LoVo (cell line): ENCODE measurements at places on chromosomes 3 and 15.

DNA sequence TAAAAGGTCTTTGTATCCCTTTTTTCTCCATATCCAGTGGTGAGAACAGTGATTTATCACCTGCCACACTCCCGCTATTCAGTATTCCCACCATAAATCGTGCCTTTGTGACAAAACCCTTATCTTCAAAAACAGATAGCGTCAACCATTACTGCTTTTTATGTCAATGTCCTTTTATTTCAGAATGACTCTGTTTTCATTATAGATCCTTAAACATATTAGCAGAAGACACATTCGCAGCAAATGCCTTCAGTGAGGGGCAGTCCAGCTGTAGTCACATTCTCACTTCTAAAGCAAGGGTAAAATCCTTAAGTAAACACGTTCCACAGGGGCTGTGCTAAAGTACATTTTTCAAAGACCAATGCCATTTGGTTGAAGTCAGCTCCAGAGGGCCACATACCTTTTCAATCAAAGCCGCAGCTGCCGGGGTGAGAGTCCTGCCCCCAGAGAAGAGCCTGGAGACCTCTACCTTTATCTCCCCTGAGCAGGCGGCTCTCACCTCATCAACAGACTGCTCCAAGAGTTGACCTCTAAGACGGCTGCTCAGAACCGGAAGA, 53.4 kb downstream of the PDZRN3 start:
- no peak for DNase-seq

- DNase-seq = no peak
Observed at GRCh38 chr3:145383416-145383815, 777.6 kb downstream of the PLOD2 start.

DNA sequence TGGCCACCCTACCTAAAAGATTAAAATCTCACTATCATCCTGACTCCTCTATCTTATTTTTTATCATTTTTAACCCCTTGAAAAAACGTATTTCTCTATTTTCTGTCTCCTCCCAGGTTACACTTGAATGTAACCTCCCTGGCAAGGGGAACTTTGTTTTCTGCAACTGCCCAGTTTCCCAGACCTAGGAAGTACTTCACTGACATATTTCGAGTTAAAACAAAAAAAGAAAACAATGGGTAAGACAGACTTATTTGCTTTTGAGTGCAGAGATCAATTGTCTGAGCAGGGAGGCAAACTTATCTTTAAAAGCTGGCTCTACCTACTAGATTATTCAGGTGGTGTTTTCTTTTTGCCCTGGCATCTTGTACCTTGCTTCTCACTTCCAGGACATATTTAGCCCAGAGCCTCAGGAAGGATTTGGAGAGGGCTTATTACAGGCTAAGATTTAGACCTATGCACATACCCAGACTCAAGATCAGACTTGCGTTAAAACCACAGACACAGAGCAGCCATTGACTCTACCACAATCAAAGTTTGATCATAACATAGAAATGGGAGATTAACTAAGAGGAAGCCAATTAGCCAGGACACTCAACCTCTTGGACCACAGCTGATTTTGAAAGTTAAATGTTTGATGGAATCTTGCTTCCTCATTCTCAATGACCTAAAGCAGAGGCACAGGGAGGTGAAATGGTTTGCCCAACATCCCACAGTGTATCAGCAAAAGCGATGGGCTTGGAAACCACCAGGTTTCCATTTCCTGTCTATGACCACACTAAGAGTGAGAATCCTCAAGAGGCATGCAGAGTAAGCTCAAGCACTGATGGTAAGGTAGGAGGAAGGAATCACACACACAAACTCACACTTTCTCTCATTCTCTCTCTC, 169.5 kb upstream of the THBS1 start:
- DNase-seq = no peak

- DNase-seq = no peak
Observed at GRCh38 chr15:98720577-98721565, 72.5 kb downstream of the IGF1R start.

DNA sequence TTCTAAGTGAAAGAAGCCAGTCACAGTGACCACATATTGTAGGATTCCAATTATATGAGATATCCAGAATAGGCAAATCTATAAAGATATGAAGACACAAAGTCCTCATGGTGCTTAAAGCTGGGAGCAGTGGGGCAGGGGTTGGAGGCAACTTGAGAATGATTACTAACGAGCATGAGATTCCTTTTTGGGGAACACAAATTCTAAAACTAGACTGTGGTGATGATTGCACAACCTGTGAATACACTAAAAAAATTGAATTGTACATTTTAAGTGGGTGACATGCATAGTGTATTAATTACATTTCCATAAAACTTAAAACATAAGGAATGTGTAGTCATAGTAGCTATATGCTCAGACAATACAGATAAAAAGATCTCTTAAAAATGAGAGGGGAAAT, 103.2 kb downstream of the DPH6 start:
- DNase-seq = no peak

- no peak for DNase-seq
Observed at GRCh38 chr15:61653110-61653509, 407.1 kb downstream of the VPS13C start.

- DNase-seq = peak; percentile 54
Observed at GRCh38 chr3:173395073-173395411, 2.5 kb upstream of the NLGN1 start.

DNA sequence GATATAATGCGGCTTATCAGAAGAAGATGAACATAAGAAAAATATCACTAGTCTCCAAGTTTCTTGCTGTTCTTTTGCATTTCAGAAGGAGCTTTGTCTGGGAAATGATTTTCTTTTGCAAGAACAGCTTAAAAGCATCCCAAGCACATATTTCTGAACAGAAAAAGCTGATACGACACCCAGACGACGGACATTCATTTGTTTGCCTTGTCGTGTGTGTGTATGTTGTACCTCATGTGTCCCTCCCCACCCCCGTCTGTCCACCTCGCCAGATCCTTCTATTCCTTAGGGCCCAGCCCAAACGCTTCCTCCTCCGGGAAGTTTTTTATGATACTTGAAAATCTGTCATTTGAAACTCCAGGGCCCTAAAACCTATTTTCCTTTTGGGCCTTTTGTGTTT, 8.8 kb downstream of the ITPR1 start:
- DNase-seq = no peak

GRCh38 chr15:71118881-71119632, 3.8 kb downstream of the THSD4 start:
- DNase-seq = no peak

GRCh38 chr3:31355807-31356206, 176.9 kb upstream of the STT3B start:
- DNase-seq = no peak

DNA sequence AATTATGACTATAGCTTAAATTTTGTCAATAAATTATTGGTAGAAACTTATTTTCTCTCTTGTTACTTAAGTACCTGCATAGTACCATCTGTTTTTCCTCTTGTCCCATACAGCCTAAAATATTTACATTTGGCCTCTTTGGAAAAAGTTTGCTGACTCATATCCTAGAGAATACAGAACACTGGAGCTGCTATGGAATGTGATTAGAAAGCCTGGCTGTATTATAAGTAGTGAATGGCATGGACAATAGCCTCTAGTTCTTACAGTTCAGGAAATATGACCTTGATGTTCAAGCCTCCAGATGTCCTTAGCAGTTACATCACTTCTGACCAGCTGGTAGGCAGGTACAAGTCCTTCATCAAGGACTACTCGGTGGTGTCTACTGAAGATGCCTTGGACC, 28.3 kb downstream of the ST8SIA2 start:
- no peak for DNase-seq

- DNase-seq = no peak
Observed at GRCh38 chr3:120498556-120499346, 48.0 kb upstream of the FSTL1 start.

- DNase-seq = no peak
Observed at GRCh38 chr3:43644443-43644842, 22.6 kb upstream of the ANO10 start.

- DNase-seq = no peak
Observed at GRCh38 chr15:38267421-38268022, 14.9 kb downstream of the SPRED1 start.

GRCh38 chr3:56940976-56941375, 119.5 kb upstream of the SPATA12 start:
- DNase-seq = no peak

DNA sequence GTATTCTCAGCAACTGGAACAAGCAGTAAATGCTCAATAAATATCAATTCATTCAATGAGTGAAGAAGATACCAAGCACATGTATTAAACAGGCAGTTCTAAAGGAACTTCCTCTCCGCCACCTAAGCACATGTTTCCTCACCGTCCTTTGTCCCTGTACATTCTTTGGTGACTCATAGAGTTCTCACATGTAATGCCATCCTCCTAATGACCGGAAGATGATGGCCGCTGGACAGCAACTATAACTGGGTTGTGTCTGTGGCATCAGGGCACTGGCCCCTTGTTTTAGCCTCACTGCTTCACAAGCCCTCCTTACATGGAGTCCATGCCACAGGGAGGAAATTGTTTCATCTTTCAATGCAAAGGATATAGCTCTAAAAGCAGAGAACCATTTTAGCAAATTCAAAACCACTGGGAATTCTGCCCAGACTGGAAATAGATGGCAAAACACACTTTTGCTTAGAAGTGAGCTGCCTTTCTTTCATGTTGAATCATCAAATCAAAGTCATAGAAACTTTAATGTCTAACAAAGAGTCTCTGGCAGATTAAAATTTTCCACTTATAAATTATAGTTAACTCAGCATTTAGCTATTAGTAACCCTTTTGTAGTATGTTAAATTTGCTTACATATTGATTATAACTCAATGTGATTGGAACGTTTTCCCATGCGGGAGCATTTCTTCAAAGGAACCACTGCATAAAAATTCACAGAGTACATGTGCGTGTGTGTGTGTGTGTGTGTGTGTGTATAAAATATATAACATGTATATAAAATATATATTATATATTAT, 74.1 kb downstream of the GAP43 start:
- DNase-seq = no peak

- DNase-seq = no peak
Observed at GRCh38 chr3:152348436-152349177, 79.9 kb downstream of the MBNL1 start.

GRCh38 chr3:89049119-89049518, 58.3 kb upstream of the EPHA3 start:
- no peak for DNase-seq

DNA sequence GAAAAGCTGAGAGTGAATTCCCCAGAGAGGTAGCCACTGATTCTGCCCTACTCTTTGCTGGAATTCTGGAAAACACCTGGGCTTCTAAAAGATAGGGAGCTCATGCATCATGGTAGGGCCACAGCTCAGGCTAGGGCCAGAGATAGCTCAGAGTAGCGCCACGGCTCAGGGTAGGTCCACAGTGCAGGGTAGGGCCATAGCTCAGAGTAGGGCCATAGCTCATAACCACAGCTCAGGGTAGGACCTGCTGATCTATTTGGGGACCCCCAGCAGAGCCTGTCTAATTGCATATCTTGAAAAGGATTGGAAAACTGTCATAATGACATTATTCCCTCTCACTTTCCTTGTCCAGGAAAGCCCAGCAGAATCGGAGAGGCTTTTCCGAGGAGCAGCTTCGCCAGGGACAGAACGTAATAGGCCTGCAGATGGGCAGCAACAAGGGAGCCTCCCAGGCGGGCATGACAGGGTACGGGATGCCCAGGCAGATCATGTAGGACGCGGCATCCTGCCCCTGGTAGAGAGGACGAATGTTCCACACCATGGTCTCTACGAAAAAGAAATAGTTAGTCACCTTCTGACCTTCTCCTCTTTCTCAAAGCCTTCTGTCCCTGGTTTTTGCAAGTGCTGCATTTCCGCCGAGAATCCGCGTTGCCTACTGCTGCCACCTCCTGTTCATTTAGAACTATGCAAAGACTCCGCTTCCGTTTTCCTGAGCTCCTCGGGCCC, 14.5 kb downstream of the TAGLN3 start:
- DNase-seq = peak; percentile 30
